ENCODE measurements at places on chromosomes 6 and 20.

- peak; percentile 74 for DNase-seq
Observed at GRCh38 chr6:55276745-55277530, 50.3 kb upstream of the GFRAL start.

DNA sequence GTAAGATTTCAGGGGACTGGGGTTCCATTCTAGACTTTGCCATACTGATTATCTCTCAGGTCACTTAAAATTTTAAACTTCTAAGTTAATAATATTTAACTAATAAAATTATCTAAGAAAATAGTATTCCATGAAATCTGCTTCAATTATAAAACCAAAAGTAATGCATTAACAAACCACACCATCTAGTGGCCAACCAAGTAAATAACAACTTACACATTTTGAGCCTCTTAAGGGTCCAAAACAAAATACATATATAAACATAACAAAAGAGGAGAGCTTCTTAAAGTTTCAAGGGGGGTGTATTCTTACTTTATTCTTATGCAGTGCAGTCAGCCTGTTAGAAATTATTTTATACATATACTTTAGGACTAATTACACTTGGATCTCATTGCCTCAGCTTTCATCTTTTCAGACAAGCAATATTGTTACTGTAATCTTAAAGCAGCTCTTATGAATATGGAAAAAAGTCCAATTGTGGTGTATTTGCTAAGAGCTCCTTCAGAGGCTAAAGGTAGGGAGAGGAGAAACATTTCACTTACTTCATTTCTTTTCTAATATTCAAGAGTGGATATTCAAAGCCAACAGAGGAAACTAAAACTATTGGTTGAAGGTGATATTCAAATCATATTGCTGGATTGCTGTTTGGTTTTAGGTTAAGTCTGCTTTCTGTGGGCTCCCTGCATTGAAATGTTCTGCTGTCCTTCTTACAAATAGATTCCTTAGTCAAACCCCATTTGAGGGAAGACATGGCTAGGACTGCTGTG, 199.7 kb upstream of the SIM1 start:
- DNase-seq: peak; percentile 60

DNA sequence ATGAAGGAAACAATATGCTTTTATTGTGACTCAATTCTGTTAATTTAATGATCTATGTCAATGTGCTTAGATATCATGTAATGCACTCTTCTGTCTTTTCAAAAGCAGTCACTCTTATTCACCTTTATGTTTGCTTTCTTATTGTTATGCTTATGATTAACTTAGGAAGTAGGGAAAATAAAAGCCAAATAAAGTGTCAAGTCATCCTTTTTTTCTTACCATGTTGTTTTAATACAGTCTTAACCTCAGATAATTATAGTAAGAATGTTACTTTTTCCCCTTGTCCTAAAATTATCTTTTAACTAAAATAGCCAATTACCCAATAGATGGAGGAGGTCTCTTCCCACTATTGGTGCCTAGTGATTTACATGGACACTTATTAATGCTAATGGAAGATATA, 72.6 kb downstream of the TFAP2B start:
- no peak for DNase-seq

DNA sequence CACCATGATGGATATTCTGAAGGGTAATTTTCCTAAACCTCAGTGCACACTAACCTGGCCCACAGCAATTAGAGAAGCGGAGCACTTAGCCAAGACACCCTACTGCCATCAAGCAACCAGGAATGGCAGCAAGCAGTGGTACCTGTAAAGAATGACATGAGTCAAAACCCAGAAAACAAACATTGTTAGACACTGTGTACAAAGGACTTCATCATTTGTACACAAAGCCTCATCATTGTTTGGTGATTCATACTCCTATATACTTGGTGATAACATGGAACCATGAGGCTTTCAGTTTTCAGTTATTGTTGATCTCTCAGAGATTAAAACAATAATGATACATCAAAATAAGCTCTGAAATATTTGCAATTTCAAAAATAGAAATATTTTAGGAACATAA, 74.6 kb downstream of the MLIP start:
- no peak for DNase-seq

- DNase-seq: no peak
Observed at GRCh38 chr20:59069026-59069425, 26.4 kb upstream of the PRELID3B start.

GRCh38 chr20:39880890-39881289, 808.1 kb downstream of the MAFB start:
- no peak for DNase-seq

DNA sequence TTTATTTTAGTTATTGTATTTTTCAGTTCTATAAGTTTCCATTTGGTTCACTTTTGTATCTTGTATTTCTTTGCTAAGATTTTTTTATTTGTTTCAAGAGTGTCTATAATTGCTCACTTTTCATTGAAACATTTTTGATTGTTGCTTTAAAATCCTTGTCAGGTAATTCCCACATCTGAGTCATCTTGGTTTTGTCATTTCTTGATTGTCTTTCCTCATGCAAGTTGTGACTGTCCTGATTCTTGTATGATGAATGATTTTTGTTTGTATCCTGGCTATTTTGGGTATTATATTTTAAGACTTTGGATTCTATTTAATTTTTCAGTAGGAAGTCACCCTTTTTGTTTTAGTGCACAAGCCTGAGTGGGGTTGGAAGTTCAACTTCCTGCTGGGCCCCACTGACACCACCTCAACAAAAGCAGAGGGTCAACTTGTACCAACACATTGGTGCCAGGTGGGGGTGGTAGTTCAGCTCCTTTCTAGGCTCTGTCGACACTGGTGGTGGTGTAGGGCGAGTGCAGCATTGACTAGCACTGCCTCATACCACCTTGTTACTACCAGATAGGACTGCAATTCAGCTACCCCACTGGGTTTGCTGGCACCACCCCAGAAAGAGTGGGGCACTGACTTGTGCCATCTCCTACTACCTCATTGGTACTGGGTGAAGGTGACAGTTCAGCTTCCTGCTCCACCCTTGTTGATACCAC, 8.8 kb downstream of the RSPH3 start:
- DNase-seq: no peak

DNA sequence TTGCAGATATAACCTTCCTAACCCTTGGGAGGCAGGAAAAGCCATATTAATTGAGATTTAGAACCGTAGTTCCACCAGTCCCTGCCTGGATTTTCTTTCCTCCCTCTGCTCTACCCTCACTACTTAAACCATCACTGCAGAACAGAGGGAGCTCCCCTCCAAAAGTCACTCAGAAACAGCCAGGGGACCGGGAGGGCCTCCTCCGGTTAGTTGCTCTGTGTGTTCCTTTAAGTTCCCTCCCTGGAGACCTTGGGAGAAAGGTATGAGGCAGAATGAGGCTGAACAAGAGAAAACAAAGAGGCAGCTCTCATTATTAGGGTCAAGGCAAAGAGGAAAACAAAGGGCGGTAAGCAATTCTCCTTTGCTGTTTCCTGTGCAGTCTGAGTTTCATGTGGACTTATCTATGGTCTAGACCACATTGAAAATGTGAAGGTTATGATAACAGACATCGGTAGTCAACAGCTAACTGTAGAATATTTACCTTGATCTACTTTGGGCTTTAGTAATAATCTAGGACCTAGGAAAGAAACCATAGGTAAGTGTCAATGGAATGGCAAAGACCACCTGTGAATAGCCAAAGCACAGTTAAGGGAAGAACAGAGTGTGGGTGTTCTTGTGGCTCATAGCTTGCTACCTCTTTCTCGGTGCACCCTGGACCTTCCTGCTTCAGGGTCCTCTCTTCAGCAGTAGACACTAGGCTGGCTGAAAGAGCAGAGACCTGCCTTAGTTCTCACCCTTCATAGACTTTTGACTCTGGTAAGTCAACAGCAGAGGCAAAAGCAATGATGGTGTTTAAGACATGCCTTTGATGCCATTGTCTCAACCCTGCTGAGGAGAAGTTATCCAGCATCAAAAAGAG, 250.9 kb upstream of the CITED2 start:
- DNase-seq: no peak

DNA sequence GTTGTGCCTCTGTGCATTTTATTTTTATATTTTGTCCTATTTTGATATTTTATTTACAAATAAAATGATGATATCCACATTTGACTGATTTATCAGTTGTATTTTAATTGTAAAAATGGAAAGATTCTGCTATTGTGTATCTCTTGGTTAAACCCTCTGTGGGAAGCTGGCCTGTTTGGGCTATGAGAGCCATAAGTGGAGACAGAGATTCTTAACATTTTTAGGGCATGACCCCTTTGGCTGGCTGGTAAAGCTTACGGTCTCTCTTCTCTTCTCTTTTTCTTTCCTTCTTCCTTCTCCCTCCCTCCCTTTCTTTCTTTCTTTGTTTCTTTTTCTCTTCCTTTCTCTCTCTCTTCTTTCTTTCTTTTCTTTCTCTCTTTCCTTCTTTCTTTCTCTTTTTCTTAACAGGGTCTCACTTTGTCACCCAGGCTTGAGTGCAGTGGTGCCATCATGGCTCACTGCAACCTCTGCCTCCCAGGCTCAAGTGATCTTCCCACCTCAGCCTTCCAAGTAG, 172.3 kb upstream of the CDYL start:
- no peak for DNase-seq

DNA sequence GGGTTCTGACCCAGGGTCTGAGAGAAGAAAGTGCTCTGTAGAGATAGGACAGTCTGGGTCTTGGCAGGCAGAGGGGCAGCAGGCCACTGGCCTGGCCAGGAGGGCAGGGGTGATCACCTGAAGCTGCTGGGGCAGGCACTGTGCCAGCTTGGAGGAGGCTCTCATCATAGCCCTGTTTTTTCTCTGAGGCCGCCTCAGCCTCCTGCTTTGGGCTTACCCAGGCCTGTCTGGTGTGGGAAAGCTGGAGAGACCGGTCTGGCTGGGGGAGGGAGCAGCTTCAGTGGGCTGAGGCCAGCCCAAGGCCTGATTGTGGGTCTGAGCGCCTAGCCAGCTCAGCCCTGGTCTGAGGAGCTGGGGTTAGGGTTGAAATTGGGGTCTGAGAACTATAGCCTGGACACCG, 3.9 kb downstream of the LPIN3 start:
- DNase-seq: no peak

DNA sequence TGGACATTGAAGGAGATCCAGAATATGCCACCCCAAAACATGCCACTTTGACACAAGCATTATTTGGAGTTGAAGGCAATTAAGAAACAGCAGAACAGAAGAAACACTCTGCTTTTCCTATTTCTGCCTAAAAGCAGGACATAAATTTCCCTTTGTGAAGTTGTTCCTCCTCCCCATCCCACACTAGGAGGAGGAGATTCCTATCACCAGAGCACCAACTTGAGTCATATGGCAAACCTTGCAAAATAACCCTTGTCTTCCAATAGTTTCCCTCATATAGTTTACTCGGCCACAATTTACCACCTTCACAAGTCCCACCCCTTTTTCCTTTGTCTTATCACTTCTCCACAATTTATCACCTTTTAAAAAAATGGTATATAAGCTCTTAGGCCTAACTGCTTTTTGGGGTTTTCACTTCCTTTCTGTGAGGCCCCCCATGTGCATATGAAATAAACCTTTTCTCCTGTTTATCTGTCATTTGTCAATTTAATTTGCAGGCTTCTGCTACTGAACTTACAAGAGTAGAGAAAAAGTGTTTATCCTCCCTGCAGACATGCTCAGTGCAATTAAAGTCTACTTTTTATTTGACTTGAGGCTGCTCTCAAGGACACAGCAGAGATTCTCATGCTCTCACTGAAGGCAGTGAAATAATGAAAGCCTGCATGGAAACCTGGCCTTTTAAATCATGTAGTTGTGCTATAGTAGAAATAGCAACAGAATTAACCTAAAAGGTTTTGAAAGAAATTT, 2.8 kb upstream of the RAB23 start:
- no peak for DNase-seq

GRCh38 chr6:112193117-112193516, 61.2 kb downstream of the LAMA4 start:
- DNase-seq: no peak

- no peak for DNase-seq
Observed at GRCh38 chr20:10209091-10209490, 9.5 kb upstream of the SNAP25 start.
